ENCODE measurements at places on chromosomes 2 and 18.

GRCh38 chr2:56474412-56475158 is 290.8 kb downstream of the CCDC85A start:
- DNase-seq = no peak

DNA sequence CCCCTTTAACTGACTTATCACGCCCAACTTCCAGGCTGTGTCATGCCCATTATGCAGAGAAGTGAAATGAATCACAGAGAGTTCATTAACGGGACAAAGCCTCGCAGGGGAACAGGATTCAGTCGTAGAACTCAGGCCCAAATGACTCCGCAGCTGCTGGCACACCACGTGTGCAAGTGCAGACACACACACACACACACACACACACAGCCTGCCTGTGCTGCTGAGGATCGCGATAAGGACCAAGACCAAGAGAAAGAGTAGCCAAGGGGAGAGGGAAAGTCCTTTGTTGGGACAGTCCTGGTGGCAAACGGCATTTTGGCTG is 90.0 kb upstream of the TAF1B start:
- peak; percentile 57 for DNase-seq

- no peak for DNase-seq
Measured at GRCh38 chr2:121094845-121095244, 190.2 kb downstream of the TFCP2L1 start.

GRCh38 chr2:30408961-30409387 is 38.1 kb upstream of the LCLAT1 start:
- DNase-seq = no peak

DNA sequence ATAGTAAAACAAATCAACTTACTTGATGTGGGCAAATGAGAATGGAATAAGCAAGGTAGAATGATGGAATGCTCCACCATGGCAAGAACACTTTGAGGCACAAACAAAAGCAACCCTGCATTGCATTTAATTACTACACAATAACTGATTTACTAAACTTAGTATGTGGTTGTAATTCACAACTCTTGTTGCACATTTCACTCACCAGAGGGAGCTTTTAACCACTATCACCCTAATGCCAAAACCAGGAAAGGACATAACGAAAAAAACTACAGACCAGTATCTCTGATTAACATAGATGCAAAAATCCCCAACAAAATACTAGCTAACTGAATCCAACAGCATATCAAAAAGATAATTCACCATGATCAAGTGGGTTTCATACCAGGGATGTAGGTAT is 659.8 kb downstream of the CPS1 start:
- no peak for DNase-seq

DNA sequence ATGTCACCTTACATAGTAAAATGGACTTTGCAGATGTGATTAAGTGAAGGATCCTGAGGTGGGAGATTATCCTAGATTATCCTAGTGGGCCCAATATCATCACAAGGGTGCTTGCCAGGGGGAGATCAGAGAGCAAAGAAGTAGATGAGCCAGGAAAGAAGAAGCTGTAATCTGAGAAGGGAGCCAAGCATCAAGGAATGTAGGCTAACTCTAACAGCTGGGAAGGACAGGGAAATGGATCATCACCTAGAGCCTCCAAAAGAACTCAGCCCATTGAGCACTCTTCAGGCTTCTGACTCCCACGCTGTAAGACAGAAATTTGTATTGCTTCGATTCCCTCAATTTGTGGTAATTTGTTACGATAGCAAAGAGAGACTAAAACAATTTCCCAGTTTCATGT is 309.9 kb downstream of the LRP1B start:
- DNase-seq = no peak

DNA sequence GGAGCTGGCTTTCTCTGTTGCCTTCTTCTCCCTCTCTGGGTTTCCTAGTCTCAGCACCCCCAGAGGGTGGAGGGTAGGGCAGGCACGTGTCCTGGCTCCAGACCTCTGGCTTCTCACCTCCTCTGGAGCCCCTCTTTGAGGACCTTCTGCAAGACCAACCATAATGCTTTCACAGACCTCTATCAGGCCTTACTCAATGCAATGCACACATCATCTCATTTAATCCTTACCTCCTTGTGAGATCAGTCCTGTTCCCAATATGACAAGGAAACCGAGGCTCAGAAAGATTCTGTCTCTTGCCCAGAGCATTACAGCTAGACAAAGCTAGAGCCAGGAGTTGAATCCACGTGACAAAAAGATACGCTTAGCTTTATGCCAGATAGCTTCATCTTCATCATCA is 8.2 kb downstream of the ATOH8 start:
- DNase-seq = no peak

DNA sequence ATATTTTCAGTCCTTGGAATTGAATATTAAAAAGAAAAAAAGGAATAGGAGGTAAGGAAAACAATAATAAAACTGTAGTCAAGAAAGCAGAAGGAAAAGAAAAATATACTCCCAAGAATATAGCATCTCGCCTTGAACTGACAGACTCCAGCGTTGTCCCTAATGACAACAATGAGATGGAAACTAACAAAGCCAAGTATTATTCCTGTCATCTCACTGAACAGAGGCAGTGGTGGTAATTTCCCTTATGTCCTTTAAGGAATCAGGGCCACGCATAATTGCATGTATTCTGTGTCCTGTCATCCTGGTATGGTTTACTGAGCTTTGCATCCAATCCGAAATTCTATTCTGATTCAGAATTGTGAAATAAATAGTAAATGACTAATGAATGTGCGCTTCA is 158.9 kb downstream of the LRRTM4 start:
- no peak for DNase-seq

GRCh38 chr2:181892799-181893435 is 1.4 kb downstream of the ITPRID2 start:
- DNase-seq = no peak

GRCh38 chr2:14614017-14614416 is 18.5 kb upstream of the LRATD1 start:
- no peak for DNase-seq

- no peak for DNase-seq
Measured at GRCh38 chr2:196961889-196962288, 35.4 kb upstream of the PGAP1 start.

- DNase-seq = no peak
Measured at GRCh38 chr18:41391616-41392595, 563.1 kb upstream of the PIK3C3 start.

DNA sequence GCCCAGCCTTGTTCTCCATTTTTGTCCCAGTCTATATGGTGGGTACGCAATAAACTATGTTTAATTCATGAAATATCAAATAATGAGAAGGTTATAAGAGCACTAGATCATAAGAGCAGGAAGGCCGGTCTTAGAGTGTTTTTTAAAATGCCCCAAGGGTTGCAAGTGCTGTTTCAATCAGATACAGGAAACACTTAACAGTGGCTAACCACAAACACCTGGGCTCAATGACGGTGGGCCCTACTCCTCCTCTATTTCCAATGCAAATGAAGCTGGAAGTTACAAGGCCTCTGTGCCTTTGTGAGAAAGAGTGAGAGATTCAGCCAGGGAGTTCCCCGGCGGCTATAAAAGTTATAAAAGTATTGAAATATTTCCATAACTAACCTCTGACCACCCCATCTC is 18.9 kb upstream of the WDR33 start:
- DNase-seq = peak; percentile 65

- no peak for DNase-seq
Measured at GRCh38 chr2:163077241-163077640, 238.7 kb upstream of the KCNH7 start.

DNA sequence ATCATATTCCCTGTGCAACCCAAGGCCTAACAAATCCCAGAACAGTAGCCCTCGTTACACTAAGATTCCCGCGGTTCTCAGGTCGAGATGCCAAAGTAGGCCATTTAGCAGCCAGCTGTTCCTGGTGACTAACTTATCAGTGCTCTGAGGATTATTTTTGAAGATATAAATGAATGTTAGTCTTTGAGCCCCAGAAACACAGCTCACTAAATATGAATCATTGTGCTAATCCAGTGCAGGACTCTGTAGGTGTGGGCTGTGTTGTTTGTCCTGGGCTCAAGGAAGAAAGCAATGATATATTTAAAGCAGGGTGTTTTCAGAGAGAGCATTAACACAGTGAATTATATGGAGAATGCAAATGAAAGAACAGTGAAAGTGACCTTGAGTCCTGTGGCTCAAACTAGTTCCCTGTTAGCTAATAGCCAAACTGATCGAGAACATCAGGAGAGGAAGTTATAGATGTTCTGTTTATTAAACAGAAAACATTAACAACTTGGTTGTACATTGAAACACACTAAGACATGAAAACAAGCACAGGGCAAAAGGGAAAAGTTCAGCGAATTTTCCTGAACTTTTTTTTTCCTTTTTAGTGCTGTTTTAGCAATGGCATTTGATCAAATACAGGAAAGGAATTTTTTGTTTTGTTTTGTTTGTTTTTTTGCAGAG is 228.3 kb downstream of the RNF152 start:
- no peak for DNase-seq

GRCh38 chr2:46335391-46336282 is 38.4 kb downstream of the EPAS1 start:
- DNase-seq = no peak

- no peak for DNase-seq
Measured at GRCh38 chr18:59488899-59489298, 129.8 kb upstream of the LMAN1 start.

DNA sequence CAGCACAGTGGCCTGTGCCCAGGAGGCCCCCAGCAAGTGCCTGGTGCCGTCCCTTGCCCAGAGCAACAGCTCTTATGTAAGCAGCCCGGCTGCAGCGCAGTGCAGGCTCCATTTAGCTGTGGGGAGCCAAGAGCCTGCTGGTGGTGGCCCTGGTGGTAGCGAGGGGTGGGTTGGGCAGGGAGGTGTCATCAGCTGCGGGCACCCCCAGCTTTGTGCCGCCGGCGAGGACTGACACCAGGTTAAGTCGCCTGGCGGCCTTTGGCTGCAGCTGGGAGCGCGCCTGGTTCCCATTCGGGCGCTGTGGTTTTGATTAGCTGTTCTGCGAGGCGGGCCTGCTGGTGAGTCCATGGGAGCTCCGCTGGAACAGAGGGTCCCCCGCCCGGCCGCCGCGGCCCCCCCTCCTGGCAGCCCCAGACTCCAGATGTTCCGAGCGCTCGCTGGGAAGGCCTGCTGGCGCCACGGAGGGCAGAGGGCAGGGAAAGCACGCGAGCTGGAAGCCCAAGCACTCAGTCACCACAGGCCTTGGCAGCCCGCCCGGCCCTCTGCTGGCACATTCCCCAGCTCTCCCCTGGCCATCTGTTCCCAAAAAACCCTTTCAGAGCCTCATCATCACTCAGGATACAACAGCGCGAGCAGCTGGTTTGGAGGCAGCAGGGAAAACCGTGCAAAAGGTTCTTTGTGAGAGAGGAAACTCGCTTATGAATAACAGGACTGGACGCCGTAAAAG is 18.4 kb downstream of the ATOH8 start:
- no peak for DNase-seq

Measured in CD4-positive, alpha-beta T cell treated with Interleukin-6 at 100 ng/mL for 8 hours (primary cell).